ENCODE measurements at places on chromosomes 5 and 9.

- no peak for DNase-seq
Observed at GRCh38 chr5:122179701-122180100, 50.4 kb downstream of the ZNF474 start.

GRCh38 chr5:68778484-68778883 lies 315.3 kb upstream of the SLC30A5 start:
- DNase-seq, result no peak

DNA sequence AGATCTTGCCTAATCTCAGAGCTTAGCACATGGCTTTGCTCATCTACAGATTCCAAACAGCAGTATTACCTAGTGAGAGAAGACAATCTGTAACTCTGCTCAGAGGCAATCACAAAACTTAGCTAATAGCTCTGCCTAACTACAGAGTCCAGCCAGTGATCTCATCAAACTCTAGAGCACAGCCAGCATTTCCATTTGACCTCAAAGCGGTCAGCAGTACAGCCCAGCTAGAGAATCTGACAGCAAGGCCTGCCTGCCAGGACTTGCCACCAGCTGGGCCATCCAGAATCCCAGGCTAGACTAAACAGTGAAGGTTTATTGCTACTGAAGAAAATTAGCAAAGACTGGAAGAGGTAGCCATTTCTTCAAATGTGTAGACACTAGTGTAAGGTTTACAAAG lies 217.9 kb upstream of the VLDLR start:
- DNase-seq, result no peak

DNA sequence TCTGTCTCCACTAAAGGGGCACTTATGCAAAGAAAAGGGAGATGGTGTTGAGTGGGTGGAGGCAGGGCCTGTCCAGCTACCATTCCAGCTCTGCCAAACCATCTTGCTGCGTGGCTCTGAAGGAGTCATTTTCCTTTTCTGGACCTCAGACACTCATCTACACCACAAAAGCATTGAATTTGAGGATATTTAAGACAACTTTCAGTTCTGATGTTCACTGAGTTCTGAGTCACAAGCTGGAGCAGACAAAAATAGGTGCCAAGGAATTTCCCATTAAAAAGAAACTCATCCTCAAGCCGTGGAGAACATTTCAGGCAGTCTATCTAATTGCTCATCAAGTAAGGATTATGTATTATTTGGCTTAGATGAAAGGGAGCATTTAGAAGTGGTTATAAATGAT lies 195.0 kb upstream of the TBC1D2 start:
- DNase-seq, result peak; percentile 21

DNA sequence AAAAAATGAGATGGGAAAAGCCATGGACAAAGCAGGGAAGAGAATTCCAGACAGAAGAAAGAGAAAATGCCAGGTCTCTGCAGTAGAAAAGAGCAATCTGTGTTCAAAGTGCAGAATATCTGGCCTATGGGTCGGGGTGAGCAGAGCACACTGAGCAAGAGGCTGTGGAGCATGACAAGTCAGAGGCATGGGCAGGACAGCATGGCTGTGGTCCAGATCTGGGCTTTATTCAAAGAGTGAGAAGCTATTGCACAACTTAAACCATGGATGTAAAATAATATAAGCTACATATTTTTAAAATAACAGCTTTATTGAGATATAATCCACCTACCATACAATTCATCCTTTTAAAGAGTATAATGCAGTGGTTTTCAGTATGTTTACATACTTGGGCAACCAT lies 133.1 kb upstream of the SPDL1 start:
- DNase-seq, result peak; percentile 56

- DNase-seq, result peak; percentile 80
Observed at GRCh38 chr5:93433422-93433821, 147.6 kb downstream of the NR2F1-AS1 start.

GRCh38 chr5:6372251-6373080 lies 5.9 kb downstream of the MED10 start:
- no peak for DNase-seq

DNA sequence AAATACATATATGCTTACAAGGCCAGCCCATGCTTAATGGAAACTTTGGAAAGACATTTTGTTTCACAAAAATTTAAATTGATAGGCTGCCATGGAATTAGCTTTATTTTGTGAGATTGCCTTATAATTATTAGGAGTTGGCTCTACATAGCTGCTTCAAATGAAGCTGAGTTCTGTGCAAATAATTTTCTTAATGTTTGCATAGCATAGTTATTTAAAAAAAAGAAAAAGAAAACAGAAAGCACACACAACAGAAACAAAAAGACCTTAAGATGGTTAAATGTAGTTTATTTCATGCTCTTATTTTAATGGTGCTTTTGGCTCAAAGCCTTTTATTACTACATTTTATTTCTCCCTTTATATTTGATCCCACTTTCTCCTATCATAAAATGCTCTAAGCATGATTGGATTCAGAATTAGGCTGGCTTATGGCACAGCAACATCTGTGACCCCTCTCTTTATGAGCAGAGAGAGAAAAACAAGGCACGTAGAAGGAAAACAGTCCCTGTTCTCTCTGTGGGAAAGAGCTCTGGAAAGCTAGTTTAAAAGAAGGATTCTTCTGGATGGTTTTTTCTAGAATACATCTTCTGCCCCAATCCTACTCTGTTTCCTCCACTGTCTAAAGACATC lies 530.5 kb downstream of the NTRK2 start:
- DNase-seq, result no peak

Measured in fibroblast of the aortic adventitia (primary cell).